Suppressor macrophage treated with lipopolysaccharide for 1 hour (primary cell): ENCODE measurements at places on chromosomes 1 and 21.

GRCh38 chr1:180255536-180256340 lies 25.7 kb downstream of the LHX4 start:
- DNase-seq = no peak

DNA sequence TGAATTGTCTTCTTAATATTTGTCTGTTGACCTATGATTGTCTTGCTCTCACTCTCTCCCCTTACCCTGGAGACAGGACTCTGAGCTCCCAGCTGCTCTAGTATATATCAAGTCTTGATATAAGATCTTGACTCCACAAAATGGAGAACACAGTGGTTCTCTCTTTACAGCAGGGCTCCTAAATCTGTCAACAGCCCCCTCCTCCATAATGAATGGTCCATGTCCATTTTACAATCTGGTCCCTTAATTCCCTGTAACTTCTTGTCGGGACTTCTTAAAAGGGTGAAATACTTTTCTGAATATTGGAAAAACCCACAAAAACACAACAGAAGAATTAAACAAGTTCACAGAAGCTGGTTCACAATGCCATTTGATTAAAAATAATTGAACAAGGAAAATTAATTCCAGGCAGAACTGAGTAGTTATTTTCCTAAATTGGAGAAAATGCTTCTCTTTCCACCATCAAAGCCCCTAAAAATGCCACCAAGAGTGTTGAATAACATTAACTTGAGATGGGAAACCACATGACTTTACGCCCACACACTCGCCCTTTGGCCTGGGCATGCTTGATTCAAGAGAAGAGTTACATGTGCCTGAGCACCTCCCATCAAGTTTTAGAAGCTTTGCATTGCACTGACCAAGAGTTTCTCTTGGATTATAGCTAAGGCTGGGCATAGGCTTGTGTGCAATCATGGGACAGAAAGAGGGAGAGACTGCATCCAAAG lies 109.8 kb downstream of the TOMM20 start:
- DNase-seq = peak; percentile 52

DNA sequence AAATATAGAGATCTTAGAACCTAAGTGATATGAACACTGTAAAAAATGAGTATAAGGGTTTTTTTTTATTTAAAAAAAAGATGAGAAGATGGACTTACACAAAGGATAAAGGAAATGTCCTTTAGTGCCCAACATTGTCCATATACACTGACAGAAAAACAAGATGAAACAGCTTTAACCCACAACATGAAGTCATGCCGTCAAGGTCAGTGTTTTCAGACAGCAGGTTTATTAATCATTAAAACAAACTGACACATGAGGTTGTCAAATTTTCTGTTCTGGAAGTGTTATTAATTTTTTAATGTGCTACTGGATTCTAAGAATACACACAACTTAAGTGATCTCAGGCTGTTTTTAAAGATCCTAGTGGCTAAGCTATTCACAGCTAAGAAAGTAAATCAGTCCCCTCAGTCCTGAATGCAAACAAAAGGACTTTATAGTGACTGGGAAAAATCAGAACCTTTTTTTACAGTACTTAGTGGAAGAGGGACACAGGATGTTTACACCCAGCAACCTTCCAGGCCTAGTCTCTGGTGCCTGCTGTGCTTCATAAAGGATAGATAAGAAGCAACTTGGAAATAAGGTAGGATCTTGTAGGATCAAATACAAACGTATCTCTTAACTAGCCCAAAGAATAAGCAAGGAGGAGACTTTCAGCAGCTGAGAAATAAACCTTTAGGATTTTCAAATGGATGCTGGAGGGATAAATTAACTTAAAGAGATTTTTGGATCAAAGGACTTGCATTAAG lies 21.9 kb upstream of the PKN2 start:
- no peak for DNase-seq

- peak; percentile 64 for DNase-seq
Observed at GRCh38 chr1:39268112-39268581, 63.7 kb downstream of the MACF1 start.

GRCh38 chr1:169568497-169568896 lies 17.8 kb downstream of the F5 start:
- no peak for DNase-seq

GRCh38 chr1:19112891-19113696 lies 97.0 kb downstream of the UBR4 start:
- DNase-seq = no peak

DNA sequence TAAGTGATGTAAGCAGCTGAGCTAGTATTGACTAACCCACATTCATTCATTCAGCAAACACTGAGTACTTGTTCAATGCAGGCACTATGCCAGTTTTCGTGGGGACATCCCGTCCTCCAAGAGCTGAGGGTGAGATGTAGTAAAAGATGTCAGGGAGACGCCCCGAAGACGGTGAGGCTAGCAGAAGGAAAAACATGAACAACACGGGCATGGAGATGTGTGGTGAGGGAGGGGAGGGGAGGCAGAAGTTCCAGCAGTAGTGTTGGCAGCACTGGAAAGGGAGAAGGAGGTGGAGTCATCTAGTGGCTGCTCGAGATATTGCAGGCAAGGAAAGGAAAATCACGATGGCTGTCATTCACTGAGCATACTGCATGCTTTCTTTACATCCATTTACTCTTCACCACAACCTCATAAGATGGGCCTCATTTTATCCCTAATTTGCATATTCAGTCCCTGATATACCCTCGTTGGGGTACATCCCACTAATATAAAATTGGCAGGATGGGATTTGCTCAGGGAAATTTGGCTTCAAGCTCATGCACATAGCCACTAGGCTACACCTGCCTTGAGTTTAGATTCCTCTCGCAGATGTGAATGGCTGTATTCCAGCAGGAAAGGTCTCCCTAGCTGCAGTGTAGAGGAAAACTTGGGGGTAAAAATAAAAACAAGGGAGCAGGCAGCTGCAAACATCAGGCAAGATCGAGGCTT lies 14.5 kb downstream of the PDZK1IP1 start:
- peak; percentile 71 for DNase-seq

DNA sequence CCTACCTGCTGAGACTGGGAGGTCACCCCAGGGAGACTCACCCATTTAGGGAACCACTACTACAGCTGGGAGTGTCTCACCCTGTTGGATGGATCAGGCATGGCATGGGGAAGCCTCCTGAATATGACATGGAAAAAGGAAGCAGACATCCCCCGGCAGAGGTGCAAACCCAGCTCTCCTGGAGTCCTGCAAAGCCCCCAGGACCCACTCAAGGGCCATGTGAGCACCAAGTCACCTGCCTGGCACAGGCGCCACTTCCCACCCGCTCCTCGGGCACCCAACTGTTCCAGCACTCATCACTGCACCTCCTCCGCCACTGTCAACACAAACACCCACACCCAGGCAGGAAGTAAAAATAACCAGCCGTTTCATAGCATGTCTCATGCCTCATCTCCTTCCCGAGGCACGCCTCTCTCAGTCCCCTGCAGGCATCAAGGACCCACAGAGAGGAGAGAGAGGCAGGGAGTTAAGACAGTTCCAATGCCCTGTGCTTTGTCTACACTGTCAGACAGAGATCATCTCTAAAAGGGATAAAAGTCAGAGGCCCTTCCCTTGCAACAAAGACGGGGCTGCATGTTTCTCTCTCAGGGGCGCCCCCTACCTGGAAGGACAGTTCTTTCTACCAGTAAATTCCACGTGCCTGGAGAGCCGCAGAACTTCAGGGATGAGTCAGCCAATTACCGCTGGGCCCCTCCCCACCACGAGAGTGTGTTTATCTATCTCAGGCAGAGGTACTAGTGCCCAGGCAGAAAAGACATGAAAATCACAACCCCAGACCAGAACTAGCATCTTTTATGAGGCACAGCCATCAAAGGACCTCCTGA lies 150.1 kb upstream of the SOD1 start:
- peak; percentile 29 for DNase-seq

DNA sequence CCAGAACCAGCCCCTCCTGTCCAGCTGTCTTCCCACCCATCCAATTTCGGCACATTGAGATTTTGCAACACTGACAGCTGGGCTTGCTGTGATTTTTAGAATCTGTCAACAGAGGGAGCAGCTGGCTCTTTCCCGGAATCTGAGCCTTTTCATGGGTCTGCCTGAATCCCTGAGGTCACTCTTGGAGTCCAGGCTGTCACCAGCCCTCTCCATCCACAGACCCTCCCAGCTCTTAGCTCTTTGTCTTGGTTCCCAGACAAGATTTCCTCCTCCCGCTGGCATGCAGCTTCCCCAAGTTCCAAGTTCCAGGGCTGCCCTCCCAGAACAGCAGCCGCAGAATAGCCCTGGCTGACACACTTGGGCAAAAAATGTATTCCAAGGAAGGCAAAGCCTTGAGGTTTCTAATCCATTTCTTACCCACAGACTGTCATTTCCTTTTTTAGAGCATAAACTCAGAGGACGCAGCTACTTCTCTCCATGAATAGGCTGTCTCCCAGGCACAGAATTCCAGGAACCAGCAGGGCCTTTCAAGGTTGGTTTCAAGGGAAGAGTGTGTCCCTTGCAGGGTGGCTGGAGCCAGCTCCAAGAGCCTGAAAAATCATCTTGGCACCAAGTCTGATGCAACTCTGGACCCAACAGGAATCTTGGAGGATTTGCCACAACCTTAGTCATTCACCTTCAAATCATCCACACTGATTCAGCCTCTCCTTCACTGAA lies 7.1 kb upstream of the TMEM61 start:
- peak; percentile 54 for DNase-seq

- DNase-seq = no peak
Observed at GRCh38 chr1:159142391-159142663, 29.1 kb upstream of the CADM3 start.

DNA sequence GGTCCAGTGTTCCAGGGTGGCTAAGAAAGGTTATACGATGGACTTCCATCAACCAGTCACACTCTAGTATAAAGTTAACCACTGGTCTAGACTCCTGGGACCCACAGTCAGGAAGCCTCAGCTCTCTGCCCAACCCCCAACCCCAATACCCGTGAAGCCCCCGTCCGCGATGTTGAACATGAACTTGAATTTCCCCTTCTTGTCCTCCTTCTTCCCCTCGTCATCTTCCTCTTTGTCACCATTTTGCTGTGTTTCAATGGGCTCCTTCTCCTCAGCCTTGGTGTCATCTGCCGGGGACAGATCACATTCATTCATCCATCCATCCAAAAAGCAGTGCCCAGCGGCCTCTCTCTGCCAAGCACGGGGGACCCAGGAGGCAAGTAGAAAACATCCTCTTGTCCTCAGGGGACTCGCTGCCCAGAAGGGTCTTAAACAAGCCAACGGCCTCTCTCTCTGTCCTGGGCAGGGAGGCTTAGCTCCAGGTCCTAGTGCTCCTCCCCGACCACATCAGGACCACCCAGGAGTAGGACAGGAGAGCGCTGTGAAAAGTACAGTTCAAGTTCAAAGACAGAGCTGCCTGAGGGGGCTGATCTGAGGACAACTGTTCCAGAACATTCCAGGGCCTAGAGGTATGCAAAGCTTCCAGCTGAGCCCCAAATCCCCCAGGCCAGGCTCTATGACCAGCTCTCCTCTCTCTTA lies 66.5 kb downstream of the KCNAB2 start:
- no peak for DNase-seq

GRCh38 chr1:229003233-229004031 lies 267.5 kb upstream of the RAB4A start:
- no peak for DNase-seq

- no peak for DNase-seq
Observed at GRCh38 chr21:44658913-44659595, 1.3 kb downstream of the KRTAP12-3 start.

GRCh38 chr1:179731643-179732042 lies 11.4 kb upstream of the FAM163A start:
- no peak for DNase-seq

GRCh38 chr1:13896932-13897331 lies 196.9 kb downstream of the PRDM2 start:
- DNase-seq = no peak

DNA sequence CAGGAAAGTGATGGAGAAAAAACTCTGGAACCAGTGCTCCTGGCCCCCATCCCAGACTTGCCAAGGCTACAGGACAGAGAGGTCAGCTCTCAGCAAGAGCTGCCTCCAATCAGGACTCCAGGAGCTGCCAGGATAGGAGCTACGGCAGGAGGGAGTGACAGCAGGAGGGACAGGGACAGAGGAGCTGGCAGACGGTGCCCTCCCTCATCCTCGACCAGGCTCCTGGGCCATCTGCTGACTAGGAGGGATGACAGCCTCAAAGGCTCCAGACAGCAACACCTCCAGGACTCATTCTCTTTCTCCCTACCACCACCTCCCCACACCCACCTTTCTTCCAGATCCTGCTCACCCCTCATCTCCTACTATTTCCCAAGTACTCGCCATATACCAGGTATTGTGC lies 22.7 kb downstream of the DLGAP3 start:
- no peak for DNase-seq

GRCh38 chr1:109309347-109309746 lies 2.5 kb upstream of the MYBPHL start:
- peak; percentile 31 for DNase-seq

DNA sequence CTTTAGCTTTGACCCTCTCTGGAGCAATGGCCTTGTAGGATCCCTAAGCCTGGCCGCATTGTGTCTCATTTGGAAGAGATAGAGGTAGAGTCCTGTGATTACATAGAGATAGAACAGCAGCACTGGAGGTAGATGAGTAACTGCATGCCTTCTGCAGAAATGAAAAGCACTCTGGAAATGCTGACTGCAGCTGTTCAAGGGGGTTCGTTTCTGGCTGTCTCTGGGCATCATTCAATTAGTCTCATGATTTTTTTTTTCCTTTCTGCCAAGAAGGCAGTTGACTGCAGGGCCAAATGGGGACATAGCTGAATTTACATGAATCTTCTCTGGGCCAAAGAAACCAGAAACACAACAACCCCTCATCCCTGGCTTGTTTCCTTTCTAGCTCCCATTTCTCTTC lies 28.1 kb upstream of the SNX27 start:
- DNase-seq = no peak

DNA sequence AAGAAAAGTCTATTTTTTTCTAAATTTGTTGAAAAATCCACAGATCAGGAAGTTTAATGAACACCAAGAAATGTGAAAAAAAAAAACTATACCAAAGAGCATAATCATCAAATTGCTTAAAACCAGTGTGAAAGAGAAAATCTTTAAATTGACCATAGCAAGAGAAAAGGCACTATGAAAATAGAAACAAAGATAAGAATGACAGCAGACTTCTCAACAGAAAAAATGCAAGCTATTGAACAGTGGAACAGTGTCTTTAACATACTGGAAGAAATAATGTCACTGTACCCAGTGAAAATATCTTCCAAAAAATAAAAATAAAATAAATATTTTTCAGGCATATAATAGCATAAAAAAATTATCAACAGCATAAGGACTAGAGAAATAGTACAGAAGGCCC lies 243.0 kb upstream of the GJB5 start:
- DNase-seq = no peak

- DNase-seq = no peak
Observed at GRCh38 chr1:226364514-226364899, 43.4 kb downstream of the PARP1 start.

- DNase-seq = no peak
Observed at GRCh38 chr1:248155927-248156326, 11.0 kb downstream of the OR2M5 start.

DNA sequence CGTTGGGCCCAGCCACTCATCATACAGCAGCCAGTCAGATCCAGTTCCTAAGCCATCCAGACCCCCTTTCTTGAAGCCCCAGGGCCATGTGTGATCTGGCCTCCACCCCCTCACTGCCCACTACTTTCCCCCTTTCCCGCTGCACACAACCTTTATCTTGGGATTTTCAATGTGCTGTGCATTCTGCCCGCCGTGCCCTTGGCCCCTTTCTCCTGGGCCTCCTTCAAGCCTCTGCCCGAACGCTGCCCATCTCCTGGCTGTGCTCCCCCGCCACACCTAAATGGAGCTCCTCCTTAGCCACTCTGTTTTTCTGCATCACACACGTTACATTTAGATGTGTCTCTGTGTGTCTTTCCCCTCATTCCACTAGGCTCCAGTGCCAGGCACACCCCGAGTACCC lies 66.7 kb upstream of the SELENON start:
- DNase-seq = no peak
